Motor neuron (in vitro differentiated cells): ENCODE measurements at places on chromosomes 4 and X. TPM values are rescaled to one million over a fixed set of nuclear protein-coding genes. Genes with fewer than 3 reads are reported as not detected.

Gene FAM9C
- 0.10 and 0.24 TPM in 2 replicates for total RNA-seq

Gene CFP
- 0.60 and 1.4 TPM in 2 replicates for total RNA-seq

Gene TGIF2LX
- total RNA-seq, result not detected in 2 replicates

Gene LONRF3
- 3.4 and 3.6 TPM in 2 replicates for total RNA-seq

Gene GSX2
- 0.14 TPM in 1 of 2 replicates, not detected in the other for total RNA-seq

Gene FANCB
- total RNA-seq, result 0.45 and 0.78 TPM in 2 replicates

Gene DLG3
- total RNA-seq, result 3.5 and 4.4 TPM in 2 replicates

Gene PROM1
- total RNA-seq, result 9.9 and 10.8 TPM in 2 replicates

Gene BGN
- total RNA-seq, result 6.6 and 9.2 TPM in 2 replicates

GRCh38 chrX:130623518-130623917 lies 221.7 kb downstream of the RBMX2 start:
- no peak for ATAC-seq

- ATAC-seq, result no peak
Observed at GRCh38 chr4:3410401-3411135, 31.2 kb upstream of the HGFAC start.

GRCh38 chrX:152600853-152601633 lies 36.7 kb upstream of the GABRQ start:
- ATAC-seq, result no peak

DNA sequence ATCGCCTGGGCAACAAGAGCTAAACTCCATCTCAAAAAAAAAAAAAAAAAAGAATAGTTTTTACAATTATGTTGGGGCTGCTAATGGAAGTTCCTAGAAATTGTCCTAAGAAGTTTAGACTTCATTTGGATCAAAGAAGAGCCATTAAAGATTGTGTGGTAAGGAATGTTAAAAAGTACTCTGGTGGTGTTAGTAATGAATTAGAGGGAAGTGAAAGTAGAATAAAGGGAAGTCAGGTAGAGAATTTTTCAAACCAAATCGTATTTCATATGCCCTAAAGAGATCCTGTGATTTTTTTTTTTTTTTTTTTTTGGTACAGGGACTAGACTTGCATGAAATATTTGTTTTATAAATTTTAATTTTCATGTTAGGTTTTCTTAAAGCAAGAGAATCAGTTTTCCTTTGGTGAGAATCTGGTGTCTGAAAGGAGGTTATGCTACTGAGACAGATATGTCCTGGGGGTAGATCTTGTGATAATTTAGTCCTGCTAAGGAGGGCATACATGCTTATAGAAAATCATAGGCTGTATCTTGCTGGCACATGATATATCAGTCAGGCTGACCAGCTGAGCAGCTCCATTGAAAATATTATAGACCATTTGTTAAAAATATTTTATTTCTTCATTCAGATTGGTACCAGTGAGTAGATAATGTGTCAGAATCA lies 10.7 kb downstream of the SEC24B start:
- no peak for ATAC-seq

DNA sequence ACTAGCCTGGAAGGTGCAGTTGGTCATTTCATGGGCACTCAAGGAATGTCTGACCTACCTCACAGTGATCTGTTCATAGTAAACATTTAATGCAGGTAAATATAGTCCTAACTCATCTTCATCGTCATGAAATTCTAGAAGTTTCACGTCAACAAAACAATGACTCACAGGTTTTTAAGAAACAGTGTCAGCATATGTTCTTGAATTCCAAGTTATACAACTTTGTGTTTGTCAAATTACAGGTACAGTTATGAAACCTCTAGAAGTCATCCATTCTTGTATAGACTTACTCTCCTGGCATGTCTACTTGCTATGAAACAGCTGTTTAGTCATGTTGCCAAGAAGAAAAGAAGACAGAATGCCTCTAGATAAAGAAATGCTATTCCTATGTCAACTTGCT lies 46.6 kb downstream of the AFM start:
- ATAC-seq, result no peak

DNA sequence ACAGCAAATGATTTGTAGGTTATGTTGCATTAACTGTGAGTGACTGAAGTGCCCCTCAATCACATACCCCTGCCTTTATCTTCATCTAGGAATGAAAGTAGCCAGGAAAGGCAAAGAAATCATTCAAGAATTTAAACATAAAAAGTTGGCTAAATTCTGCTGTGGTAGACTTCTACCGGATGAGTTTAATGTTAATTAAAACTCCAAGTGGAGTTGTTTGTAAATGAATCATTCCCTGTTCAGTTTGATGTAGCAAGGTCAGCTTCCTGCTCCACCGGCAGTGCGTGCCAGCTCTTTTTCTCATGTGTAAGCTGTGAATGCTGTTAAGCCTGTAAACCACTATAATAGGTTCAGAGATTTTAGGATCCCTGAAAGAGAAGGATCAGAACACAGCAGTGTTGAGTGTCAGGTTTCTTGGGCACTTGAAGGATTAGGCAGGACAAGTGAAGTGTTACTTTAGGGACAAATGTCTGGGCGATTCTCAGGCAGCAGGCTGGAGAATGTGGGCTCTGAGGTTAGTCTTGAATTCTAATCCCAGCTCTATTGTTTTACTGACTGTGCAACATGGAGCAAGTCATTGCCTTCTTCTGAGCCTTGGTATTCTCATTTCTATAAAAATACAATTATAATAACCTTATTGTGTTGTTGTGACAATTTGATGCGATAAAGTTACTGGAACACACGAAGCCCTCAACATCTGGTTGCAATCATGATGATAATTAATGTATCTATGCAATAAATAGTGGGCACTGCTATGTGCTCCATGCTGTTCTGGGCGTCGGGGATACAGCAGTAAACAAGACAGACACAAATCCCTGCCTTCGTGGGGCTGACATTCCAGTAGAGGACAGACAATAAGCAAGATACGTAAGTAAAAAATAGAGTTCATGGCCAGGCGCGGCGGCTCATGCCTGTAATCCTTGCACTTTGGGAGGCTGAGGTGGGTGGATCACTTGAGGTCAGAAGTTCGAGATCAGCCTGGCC lies 112.0 kb downstream of the SHROOM3 start:
- peak; percentile 50 for ATAC-seq

GRCh38 chrX:21745756-21746155 lies 12.2 kb downstream of the SMPX start:
- no peak for ATAC-seq

DNA sequence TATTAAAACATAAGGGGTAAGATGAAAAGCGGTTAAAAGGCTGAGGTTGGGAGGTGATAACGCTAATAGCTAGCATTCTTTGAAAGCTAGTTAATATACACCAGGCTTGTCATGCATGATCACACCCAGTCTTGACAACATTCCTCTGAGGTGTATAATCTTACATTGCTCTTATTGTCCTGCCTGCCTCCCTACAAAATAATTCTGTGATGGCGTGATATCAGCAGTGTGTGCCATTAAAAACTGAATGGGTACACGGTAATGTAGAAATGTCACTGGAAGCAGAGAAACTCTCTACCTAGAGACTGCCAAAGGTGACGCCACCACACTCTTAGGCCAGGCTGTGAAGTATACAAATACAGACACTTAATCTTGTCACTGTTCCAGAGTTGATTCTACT lies 68.1 kb downstream of the DIAPH2 start:
- no peak for ATAC-seq

- no peak for ATAC-seq
Observed at GRCh38 chr4:113437129-113437528, 324.4 kb downstream of the CAMK2D start.

GRCh38 chr4:107442538-107443111 lies 277.4 kb downstream of the PAPSS1 start:
- no peak for ATAC-seq

- ATAC-seq, result no peak
Observed at GRCh38 chr4:152525878-152526277, 10.0 kb downstream of the FBXW7 start.
